ENCODE measurements at places on chromosomes 6 and 20.

DNA sequence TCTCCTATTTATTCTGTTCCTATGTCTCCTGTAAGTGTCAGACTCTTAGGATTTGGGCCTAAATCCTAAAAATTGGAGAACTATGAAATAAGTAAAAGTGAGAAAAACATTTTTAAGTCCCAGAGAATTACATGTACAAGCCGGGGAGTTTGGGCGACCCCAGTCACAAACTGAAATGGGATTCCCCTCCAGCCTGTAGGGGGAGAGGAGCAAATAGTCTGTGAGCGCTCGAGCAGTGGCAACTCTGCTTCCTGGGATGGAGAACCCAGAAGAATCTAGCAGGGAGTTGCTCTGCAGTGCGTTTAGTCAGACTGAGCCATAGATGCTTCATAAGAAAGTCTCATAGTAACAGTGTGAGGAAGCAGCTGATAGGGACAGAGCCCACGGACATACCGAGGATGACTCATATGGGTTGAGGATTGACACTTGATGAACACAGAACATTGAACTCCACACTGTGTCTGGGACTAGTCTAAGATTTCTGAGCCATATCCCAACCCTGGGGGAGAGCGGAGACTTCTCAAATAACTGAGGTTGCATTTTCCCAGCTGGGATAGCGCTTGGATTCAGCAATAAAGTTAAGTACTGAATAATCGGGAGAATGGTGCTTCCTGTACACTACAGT is 437.2 kb downstream of the BCKDHB start:
- peak; percentile 91 for DNase-seq

DNA sequence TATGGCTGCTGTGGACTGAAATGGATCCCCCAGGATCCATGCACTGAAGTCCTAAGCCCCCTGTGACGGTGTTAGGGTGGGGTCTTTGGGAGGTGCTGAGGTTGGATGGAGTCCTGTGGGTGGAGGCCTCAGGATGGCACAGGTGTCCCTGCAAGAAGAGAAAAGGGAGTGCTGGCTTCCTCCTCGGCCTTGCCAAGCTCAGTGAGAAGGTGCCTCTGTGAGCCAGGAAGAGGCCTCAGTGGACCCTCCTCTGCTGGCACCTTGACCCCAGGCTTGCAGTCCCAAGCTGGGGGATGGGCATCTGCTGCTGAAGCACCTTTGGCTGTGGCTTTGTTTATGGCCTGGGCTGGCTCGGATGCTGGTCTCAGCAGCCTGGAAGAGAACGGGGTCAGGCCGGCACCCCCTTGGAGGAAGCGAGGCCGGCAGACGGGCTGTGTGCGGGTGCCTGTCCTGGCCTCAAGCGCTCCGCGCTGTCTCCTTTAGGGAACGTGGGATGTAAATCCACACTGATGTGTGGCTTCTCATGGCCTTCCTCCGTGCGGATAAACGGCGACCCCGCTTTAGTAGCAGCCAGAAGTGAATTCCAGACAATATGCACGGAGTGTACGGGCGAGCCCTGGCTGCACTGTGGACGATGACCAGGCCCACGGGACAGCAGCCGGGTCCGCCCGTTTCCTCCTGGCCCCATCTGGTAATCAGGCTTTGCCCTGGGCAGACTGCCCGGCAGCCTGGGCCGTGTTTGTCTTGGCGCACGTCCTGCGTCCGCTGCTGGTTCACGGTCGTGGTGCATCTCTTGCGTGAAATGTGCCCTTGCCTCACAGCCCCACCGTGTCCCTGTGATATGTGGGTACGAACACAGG is 182.6 kb downstream of the ERMARD start:
- DNase-seq = no peak

DNA sequence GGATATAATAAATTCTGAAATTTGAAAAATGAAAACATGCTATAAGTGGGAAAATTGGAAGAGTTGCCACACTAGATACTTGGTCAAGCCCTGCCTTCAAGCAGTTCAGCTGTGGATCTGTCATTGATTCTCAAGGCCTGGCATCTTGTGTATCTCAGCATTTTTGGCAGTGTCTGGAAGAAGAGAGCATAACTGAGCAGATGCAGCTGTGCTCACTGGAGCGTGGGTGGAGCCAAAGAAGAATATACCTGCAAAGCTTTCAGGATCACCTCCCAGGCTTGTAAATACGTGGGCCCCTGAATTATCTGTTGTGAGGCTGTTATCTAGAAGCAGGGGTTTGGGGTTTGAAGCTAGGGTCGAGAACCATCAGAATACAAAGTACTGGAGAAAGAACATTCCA is 31.3 kb upstream of the CHD6 start:
- DNase-seq = no peak

- DNase-seq = no peak
These were observed 25.7 kb downstream of the PSMB9 start for GRCh38 chr6:32879691-32880090.

DNA sequence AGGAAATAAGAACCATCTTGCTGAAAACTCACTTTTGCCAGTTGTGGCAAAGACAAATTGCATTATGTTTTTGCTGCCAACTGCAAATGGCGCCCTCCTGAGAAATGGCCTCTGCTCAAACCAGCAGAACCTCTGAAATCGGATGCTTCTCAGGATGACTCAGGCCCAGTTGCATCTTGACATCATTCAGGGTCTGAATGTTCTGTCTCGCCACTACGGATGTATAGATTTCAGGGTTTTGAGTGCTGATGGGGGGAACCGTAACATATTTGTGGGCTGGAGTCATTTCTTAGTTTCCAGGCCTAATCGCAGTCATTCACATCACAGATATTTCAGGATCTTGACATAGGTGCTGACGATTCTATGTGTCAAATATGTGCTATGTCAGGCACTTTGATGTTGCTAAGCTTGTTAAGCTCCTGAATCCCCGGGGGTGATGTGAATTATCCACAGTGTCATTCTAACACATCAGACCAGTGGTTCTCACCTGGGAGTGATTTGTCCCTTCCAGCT is 207.1 kb downstream of the NFATC2 start:
- DNase-seq = peak; percentile 100

GRCh38 chr20:51926670-51927305 is 124.5 kb upstream of the SALL4 start:
- DNase-seq = no peak

DNA sequence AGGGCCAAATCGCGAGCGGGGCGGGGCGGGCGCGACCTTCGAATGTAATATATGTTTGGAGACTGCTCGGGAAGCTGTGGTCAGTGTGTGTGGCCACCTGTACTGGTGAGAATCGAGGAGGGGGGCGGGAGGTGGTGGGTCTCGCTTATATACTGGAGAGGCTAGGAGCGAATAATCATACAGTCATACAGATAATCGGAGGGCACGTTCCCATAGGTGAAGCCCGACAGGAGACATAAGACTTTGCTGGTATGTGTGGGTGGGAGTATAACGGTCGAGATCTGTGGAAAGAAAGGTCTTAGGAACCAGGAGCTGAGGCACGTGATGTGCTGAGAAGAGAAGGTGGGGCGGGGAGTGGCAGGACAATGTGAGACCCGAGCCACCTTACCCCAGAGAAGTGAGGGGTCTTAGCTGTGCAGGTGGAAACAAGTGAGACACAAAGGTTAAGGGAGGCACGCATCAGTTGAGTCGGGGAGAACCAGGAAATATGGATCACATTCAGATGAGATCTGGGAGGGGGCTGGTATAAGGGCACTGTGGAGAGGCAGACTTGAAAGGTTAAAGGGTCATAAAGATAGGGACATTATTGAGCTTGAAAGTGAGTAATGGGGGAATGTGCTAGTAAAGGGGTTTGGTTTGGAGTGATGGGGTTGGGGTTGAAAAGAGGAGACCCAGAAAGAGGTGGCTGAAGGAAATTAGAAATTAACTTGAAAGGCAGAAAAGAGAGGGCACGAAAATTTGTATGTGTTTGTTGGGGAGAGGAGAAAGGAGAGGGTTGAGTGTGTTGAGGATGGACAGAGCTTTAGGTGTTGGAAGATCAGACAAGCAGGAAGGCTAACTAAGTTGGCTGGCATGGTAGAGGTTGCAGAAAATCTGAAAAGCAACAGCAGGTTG is 589 bp downstream of the RNF5 start:
- DNase-seq = no peak

GRCh38 chr6:2111162-2111677 is 134.2 kb downstream of the GMDS start:
- DNase-seq = peak; percentile 63

DNA sequence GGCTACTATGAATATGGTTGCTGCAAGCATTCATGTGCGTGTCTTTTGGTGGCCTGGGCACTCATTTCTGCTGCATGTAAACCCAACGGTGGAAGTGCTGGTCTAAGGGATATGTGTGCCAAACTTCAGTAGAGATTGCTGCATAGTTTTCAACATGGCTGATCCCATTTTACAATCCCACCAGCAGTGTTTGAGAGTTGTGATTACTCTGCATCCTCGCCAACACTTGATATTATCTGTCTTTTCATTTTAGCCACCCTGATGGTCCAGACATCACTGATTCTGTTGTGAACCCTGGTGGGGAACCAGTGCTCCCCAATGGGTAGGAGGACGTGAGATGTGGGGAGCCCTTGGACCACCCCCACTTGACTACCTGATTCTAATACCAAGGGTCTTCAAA is 27.5 kb downstream of the PACSIN1 start:
- no peak for DNase-seq

GRCh38 chr6:139597087-139597763 is 222.8 kb upstream of the CITED2 start:
- DNase-seq = no peak

DNA sequence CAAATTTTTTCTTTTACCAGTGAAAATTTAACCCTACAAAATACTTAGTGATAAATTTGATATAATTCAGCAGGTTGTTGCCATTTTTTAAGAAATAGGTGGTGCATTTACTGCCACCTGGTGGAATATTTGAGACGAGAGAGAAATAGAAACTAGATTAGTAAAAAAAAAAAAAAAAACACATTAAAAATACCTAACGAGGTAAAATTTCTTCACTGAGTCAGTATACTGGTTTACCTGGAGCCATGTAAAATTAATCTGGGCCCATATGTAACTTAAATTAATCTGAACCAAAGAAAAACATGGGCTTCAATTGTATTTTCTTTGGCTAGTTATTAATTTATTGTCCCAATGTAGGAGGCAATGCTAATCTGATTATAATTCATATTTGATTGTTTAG is 520.8 kb downstream of the EPM2A start:
- peak; percentile 8 for DNase-seq

DNA sequence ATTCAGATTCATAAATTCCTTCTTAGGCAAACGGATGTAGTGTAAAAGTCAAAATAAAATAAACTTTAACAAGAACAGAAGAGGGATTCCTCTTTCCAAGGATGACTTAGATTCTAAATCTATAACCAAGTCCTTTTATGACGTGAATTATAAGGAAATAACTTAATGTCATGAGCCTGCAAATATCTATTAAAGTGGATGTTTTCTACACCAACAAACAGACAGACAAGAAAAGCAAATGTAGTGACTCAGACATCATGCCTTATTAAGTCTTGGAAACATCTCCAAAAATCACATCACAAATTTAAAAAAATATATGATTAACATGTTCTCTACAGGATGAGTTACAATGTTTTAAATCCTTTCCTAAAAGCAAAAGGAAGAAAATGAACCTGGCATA is 397.1 kb downstream of the ESR1 start:
- no peak for DNase-seq

DNA sequence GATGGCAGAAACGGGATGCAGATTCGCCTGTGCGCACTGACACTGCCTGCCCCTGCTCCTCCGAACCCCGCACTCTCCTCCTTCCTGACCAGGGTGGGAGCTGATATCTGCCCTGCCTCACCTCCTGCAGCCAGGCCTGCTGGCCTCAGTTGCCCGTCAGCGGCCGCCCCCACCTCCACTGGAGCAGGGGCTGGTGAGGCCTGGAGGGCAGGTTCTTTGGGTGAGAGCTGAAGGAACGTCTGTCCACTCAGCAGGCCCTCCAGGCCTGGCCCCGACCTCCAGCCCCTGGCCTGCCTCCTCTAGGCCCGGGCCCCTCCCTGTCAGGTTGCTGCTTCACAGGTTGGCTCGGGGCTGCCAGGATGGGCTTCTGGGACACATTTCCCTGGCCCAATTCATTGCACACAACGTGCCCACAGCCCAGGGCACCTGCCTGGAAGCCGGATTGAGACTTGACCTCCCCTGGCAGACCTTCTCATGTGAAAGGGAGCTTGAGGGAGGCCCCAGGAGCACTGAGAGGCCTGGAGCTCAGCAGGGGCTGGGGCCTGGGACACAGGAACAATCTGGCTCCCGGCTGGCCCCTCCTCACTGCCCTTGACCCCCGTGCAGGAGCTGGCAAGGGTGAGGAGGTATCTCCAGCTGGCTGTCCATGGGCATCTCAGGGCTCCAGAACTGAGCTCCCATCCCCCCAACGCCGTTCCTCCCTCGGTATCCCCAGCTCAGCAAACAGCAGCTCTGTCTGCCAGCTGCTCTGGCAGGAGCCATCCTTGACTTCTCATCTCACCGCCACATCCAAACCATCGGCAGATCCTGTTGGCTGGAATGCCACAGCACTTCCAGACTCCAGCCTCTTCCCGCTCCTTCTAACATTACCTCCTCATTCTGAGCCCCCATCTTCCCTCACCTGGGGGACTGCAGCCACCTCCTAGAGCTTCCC is 39.5 kb downstream of the SPDEF start:
- no peak for DNase-seq

GRCh38 chr20:63163171-63163570 is 52.8 kb downstream of the YTHDF1 start:
- no peak for DNase-seq

- no peak for DNase-seq
These were observed 36.6 kb downstream of the HBS1L start for GRCh38 chr6:135018052-135018451.

GRCh38 chr20:47800623-47801022 is 15.3 kb upstream of the SULF2 start:
- no peak for DNase-seq

GRCh38 chr6:123986938-123987337 is 183.3 kb downstream of the NKAIN2 start:
- DNase-seq = no peak

DNA sequence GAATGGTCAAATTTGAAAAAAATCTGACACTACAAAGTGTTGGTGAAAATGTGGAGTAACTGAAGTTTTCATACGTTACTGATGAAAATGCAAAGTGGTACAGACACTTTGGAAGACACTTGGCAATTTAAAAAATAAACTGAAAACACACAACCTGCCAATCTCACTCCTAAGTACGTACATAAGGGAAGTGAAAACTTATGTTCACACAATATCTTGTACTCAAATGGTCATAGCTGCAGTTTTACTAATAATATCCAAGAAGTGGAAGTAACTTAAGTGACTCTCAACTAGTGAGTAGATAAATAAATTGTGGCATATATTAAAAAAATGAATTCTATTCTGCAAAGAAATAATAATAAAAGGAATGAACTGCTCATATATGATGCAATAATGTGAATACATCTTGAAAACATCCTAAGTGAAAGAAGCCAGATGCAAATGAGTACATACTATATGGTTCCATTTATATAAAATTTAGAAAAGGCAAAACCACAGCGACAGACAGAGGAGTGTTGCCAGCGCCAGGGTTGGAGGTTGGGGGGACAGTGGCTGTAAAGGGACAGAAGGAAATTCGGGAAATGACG is 198.2 kb downstream of the ERMARD start:
- DNase-seq = no peak

DNA sequence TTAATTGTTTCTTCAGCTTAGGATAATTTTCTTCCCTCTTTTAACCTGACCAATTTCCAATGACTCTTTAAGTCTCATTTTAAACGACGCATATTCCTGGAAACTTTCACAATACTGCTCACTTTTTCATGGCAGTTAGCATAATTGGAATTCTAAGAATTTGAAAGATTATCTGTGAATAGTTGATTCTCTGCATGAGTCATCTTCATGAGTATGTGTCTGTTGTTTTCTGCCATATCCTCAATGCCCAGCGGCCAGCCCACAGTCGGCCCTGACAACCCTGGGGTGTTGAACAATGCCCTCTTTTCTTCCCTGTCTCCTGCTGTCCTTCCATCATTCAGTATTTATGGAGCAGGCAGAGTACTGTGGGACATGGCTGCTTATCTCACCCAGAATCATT is 554.2 kb downstream of the CDH26 start:
- peak; percentile 13 for DNase-seq
